ENCODE measurements at places on chromosomes 3 and 15. TPM values are rescaled to one million over a fixed set of nuclear protein-coding genes. Genes with fewer than 3 reads are reported as not detected.

DNA sequence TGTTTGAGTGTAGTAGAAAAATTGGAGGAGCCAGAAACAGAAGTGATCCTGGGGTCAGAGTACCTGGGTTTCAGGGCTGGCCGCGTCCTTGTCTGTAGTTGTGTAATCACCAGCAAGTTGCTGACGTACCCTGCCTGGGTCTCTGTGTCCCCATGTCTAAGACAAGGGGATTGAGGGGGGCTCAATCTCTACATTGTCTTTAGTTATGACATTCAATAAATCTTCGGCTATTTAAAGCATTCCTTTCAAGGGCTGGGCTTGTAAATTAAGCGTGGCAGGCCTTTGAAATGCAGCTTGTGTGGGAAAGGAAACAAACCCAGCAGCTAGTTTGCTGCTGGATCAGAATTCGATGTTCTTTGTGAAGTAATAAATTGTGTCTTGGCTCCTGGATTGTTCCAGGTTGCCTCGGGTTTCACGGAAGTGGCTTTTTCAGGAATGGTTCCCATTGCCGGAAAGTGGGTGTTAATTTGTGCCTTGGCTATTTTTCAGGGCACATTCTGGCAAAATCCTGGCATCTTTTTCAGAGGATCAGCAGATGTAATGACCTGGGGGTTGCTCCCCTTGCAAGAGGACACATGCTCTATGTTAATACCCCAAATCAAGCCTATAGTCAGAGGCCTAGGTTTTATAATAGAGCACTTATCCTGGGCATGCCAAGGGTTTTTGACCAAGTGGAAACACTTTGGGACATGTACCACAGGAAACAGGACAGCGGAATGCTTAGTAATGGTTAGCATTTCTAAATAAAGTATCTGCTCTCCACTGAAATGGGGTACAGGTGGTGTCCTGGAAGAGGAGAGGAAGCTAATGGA is 294.8 kb upstream of the NR2E3 start:
- no peak for DNase-seq
- H3K36me3 ChIP-seq: no peaks in the 10 kb centered on the region
- no peaks in the 10 kb centered on the region for H3K4me1 ChIP-seq
- H3K27me3 ChIP-seq: no peaks in the 10 kb centered on the region
- H3K27ac ChIP-seq: peak overlapping the region; percentile 6
- no peak overlapping the region for H3K4me3 ChIP-seq

The SYNM gene
- total RNA-seq: 102 TPM

The SCG5 gene
- total RNA-seq: 3.3 TPM

GRCh38 chr3:133874761-133875438 is 20.8 kb downstream of the RAB6B start:
- DNase-seq: no peak
- H3K4me3 ChIP-seq: no peak overlapping the region
- H3K27ac ChIP-seq: no peak overlapping the region
- no peaks in the 10 kb centered on the region for H3K36me3 ChIP-seq
- H3K27me3 ChIP-seq: no peaks in the 10 kb centered on the region
- H3K4me1 ChIP-seq: no peaks in the 10 kb centered on the region

The EIF4E3 gene
- total RNA-seq: 8.8 TPM

GRCh38 chr3:16511681-16512434 is 1.6 kb downstream of the RFTN1 start:
- DNase-seq: peak; percentile 74
- H3K27ac ChIP-seq: peak overlapping the region; percentile 86
- H3K4me3 ChIP-seq: peak overlapping the region; percentile 96
- no peaks in the 10 kb centered on the region for H3K36me3 ChIP-seq
- H3K27me3 ChIP-seq: no peaks in the 10 kb centered on the region

DNA sequence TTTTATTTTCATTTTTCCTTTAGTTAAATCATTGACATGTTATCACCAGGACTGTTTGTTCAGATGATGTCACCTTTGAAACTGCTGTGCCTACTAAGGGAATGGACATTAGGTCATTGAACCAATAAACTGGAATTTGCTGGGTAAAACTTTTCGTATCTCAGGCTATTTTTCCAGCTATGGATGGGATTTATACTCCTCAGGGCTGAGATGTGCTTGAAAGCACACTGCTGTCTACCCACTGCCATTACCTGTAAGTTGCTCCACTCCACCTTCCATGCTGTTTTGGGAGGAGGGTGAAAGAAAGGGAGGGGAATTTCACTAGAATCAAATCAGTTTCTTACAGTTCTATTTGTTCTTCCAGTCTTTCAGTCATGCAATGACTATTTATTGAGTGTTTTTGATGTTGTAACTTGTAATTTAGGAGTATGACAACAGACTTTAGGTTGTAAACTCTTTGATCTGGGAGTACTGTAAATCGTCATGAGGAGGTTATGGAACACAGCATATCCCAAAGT is 11.3 kb downstream of the EHD4 start:
- H3K27ac ChIP-seq: peak overlapping the region; percentile 61
- peaks cover 31% of the 10 kb centered on the region for H3K4me1 ChIP-seq
- no peak for DNase-seq
- no peaks in the 10 kb centered on the region for H3K27me3 ChIP-seq

GRCh38 chr3:160401291-160402095 is 2.0 kb downstream of the SMC4 start:
- H3K4me1 ChIP-seq: no peaks in the 10 kb centered on the region
- DNase-seq: no peak
- H3K27me3 ChIP-seq: no peaks in the 10 kb centered on the region
- no peaks in the 10 kb centered on the region for H3K36me3 ChIP-seq
- H3K27ac ChIP-seq: peak overlapping the region; percentile 85

DNA sequence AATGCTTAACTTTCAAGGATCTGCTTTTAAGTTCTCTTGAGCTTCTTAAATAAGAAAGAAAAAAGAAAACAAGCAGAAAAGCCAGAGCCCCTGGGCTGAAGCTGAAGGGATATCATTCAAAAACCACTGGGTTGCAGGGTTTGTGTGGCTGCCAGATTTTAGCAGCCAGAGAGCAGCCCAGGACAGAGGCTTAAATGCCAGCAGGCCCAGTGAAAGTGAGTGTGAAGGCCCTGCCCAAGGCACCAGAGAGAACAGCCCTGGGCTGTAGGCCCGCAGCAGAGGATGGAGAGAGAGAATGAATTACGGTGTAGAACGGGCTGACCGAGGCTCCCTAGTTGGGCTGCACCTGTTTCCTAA is 106.3 kb upstream of the BOC start:
- peaks cover 11% of the 10 kb centered on the region for H3K4me1 ChIP-seq
- H3K27me3 ChIP-seq: no peaks in the 10 kb centered on the region
- no peak overlapping the region for H3K4me3 ChIP-seq
- no peak for DNase-seq
- H3K27ac ChIP-seq: no peak overlapping the region

DNA sequence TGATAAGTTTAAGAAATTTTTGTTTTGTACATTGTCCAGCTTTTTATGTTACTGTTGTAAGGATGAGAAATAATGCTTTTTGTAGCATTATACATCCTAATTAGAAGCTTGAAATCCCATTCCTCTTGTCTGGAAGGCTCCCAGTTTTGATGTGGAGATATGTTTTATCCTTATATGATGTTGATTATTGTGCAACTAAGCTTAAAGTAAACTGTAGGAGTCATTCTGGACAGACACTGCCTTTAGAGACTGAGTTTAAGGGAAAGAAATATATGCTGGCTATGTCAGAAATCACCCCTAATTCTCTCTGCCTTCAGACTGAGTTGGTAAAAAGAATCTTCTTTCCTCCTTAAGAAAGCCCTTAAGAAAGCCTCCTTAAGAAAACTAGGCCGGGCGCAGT is 670.4 kb downstream of the ZPLD1 start:
- no peak for DNase-seq
- H3K4me3 ChIP-seq: no peak overlapping the region
- H3K27me3 ChIP-seq: no peaks in the 10 kb centered on the region
- no peak overlapping the region for H3K27ac ChIP-seq

The SIN3A gene
- total RNA-seq: 34.0 TPM

The CD96 gene
- 13.7 TPM for total RNA-seq

GRCh38 chr3:16883057-16883722 is 1.6 kb upstream of the PLCL2 start:
- H3K4me1 ChIP-seq: peaks cover 43% of the 10 kb centered on the region
- H3K27me3 ChIP-seq: no peaks in the 10 kb centered on the region
- no peak overlapping the region for H3K4me3 ChIP-seq
- no peak for DNase-seq
- H3K27ac ChIP-seq: peak overlapping the region; percentile 83
- H3K36me3 ChIP-seq: no peaks in the 10 kb centered on the region

GRCh38 chr3:69763458-69763857 is 24.2 kb downstream of the MITF start:
- H3K36me3 ChIP-seq: no peaks in the 10 kb centered on the region
- H3K4me3 ChIP-seq: no peak overlapping the region
- DNase-seq: no peak
- peak overlapping the region; percentile 4 for H3K27ac ChIP-seq
- H3K27me3 ChIP-seq: no peaks in the 10 kb centered on the region
- H3K4me1 ChIP-seq: peaks cover 47% of the 10 kb centered on the region

- H3K27me3 ChIP-seq: no peaks in the 10 kb centered on the region
- no peaks in the 10 kb centered on the region for H3K36me3 ChIP-seq
- DNase-seq: no peak
- H3K4me3 ChIP-seq: no peak overlapping the region
- H3K4me1 ChIP-seq: peaks cover 6% of the 10 kb centered on the region
Observed at GRCh38 chr3:150402217-150402616, 5.9 kb upstream of the TSC22D2 start.

- DNase-seq: no peak
- H3K27me3 ChIP-seq: no peaks in the 10 kb centered on the region
- H3K27ac ChIP-seq: peak overlapping the region; percentile 60
- no peak overlapping the region for H3K4me3 ChIP-seq
- H3K36me3 ChIP-seq: no peaks in the 10 kb centered on the region
- peaks cover 51% of the 10 kb centered on the region for H3K4me1 ChIP-seq
Observed at GRCh38 chr15:85403745-85404144, 23.3 kb downstream of the AKAP13 start.

GRCh38 chr3:168847291-168847883 is 751.7 kb upstream of the GOLIM4 start:
- H3K36me3 ChIP-seq: no peaks in the 10 kb centered on the region
- H3K4me3 ChIP-seq: peak overlapping the region; percentile 45
- no peaks in the 10 kb centered on the region for H3K4me1 ChIP-seq

Data from thoracic aorta (tissue), 2 donors.